Pancreas (tissue), 10 donors: ENCODE measurements at places on chromosomes 7 and 10.

DNA sequence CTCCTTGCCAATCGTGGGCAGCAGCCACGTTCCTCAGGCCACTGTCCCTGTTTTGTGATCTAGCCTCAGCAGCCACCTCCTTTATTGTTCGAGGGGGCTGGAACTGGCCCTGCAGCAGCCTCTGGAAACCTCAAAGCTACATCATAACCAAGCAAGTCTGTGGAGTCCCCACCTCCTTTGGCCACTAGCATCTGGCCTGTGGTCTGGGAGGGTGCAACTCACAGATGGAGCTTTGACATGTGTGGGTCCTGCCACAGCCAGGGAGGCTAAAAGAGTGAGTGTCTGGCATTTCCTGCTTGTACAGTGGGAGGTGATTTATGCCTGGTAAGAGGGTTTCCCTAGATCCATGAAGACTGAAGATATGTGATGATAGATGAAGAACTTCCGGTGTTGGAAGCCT, 32.3 kb upstream of the NUB1 start:
- no peak for DNase-seq

DNA sequence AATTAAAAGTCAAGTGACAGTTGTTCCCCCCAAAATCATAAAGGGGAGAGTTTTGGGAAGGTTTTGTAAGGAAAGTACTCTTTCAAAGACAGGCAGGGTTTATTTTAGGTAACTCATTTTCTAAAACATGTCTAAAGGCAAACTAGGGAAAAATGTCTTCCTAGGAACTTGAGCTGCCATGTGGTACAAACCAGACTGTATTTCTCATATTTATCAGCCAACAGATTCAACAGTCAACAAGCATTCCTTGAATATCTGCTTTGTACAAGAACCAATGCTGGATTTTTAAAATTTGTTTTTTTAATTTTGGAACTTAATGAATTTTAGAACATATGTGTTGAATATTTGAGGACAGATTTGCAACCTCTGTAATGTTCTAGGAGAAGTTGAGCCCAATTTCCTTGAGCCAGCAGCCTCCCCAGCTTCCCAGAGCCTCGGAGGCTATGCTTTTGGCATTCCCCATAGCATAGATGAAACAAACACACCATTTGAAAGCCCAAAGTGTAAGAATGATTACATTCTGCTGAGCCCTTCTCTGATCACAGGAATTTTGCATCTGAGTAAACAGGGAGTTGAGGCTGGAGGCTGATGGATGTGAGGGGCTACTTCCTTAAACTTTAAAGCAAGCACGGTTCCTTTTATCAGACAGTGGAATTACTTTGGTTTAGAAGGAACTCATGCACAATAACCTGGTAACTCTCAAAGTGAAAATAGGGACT, 345.1 kb downstream of the RNLS start:
- no peak for DNase-seq

GRCh38 chr10:8049045-8049864, 5.2 kb upstream of the GATA3 start:
- DNase-seq = peak; percentile 63

DNA sequence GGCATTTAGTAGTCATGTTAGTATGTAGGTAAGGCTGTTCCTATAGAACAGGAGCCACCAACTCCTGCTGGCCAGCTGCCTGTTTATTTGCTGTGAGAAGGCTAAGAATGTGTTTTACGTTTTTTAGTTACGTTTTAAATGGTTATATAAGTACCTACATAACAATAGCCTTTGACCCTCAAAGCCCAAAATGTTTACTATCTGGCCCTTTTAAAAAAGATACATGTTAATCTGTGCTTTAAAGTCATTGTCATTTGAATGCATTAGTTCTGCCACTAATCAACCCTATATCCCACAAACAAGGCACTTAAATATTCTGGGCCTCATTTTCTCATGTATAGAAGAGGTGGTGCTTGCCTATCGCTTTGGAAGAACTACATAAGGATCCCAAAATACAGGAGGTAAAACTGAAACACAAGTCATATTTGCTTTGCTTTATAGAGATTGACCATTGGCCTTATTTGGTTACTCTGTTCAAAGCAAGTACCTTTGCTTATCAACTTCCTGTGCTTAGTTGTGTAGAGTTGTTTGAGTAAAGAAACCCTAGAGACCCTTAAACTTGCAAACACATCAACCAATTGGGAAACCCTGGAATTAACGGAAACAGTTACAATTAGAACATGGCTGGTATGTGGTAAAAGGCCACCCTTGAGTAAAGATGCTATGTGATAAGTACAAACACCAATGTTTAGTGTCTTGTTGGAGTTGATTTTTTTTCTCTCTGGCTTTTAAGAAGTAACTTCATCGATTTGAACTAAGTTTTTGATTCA, 25.9 kb downstream of the TIMM23 start:
- no peak for DNase-seq

DNA sequence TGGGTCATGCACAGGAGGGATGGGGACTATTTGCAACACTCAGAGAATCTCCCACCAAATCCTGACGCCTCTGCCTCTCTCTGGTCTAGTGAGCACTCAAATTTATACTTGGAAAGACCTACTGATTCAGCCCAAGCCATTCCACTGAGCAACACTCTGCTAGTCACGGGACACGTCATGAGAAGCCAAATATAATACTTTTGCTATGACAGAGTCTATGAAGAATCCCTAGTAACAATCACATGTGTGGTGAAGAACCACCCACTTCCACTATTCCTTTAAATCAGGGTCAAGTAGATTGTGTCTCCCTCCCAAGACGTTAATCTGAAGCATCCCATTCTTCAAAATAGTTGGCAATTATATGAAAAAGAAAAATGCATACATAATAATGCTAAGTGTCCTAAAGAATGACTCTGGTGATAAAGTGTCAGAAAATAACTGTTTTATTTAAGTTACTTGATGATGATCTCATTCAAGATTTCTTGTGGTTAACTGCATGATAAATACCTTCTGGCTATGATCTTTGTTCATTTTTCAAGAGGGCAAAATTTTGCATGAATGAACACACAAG, 28.5 kb downstream of the CHCHD3 start:
- no peak for DNase-seq

DNA sequence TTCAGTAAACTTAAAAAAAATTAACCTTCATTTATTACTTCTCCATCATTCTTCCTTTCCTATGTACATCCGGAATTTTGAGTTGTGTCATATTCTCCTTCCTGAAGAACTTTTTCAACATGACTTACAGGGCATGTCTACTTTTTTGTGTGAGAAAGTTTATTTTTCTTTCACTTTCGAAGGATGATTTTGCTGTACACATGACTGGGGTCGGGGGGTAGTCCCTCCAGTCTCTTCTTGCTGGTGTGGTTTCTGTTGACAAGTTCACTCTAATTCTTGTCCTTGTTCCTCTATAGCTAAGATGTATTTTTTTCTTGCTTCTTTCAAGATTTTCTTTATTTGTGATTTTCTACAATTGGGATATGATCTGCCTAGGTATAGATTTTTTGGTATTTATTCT, 55.8 kb downstream of the INPP5A start:
- DNase-seq = no peak

GRCh38 chr7:40944981-40945585, 757.8 kb downstream of the INHBA start:
- DNase-seq = no peak

DNA sequence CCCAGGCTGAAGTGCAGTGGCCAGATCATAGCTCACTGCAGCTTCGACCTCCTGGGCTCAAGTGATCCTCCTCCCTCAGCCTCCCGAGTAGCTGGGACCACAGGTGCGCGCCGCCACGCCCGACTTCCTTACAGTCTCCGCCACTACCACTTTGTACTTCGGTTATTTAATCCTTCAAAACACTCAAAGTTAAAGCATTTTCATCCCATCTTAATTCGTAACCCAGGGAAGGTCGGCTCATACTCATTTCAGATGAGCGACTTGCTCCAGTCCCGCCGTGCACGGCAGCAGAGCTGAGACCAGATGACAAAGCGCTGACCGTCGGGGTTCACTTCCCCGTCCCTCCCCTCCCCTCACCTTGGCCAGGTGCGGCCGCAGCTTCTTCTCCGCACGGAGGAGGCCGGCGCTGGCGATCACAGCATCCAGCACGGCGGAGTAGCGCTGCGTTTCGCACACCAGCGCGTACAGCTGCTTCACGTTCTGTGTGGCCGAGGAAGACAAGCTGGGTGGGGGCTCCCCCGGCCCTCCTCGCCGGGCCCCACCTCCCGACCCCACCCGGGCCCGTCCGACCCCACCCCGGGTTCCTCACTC, 457 bp downstream of the NSUN5 start:
- peak; percentile 64 for DNase-seq

DNA sequence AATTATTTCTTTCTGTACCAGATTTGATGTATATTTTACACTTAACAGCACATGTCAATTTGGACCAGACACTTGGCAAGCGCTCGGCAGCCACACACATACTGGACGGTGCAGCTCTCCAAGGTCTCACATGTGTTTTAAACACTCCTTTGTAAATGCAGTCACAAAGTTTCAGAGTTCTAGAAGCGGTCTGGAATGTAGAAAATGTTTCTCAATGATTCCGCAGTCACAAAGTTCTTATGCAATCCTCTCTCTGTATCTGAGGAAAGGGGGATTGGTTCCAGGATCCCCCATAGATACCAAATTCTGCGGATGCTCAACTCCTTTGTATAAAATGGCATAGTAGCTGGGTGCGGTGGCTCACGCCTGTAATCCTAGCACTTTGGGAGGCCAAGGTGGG, 253.0 kb upstream of the GRB10 start:
- DNase-seq = no peak

- DNase-seq = no peak
These were observed 512.0 kb downstream of the KIF20B start for GRCh38 chr10:90213346-90213745.

GRCh38 chr10:78212060-78212785, 178.6 kb downstream of the RPS24 start:
- DNase-seq = no peak

DNA sequence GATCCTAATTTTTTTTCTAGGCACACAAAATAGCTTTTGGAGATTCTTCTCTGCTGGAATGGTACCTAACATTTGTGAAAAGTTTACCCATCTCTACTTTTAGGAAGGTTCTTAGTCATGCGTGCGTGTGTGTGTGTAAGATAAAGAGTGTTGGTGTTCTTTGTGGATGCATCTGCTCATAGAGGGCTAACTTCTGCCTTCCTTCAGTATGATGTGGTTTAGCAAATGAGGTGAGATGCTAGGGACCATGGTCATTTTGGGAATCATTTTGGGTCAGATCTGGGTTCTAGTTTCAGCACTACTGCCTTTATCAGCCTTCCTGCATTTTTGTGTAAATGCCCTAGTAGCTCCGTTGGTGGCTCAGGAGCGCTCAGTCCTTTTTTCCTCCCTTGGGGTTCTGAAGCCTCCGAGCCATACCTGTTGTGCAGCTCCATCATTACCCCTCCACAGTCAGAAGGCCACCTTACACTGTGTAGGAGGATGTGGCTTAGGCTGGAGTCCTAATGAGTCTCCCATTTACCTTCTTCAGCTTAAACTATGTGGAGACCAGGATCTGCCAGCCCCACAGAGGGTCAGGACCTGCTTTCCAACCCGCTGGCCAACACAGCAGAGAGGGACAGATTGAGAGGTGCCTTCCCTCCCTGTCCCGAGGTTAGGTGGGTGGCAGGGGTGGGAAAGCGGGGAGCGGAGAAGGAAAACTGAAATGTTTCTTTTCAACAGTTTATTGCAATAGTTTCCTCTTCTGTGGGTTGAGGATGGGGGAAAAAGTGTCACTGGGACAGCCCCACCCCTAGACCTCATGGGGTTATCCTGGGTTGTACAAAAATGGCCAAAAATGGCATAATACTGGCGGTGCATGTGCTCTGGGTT, 31.2 kb downstream of the TSPAN14 start:
- DNase-seq = no peak

DNA sequence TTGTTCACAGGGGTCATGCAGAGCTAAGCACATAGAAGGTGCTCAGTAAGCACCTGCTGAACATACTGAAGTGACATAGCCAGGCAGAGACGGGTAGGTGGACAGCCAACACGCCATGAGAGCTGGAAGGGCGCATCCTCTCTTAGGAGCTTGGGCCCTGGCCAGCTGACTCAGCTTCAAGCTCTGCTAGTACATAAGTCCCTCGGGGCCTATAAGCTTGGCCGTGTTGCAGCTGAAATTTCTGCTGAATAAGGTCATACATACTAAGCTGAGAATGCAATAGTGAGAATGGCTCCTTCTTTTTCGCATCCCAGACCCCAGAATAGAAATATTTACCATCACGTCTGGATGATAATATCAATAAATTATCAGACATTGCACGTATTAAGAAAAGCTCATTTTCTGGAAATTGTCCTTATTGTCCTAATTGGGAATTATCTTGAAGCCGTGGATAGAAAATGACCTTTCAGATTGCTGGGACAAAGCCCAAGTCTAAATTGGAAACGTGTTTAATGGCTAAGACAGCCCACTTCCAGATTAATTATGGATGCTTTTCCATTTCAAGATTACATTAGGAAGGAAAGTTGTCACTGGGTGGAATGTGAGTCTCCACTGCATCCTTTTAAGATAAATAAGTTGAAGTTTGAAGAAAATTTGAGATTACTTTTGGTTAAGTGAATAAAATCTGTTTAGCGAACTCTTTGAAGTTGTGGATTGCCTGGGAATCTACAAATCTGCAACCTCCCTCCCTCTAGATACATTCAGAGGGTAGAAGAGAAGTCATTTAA, 287.1 kb upstream of the C7orf33 start:
- DNase-seq = no peak

DNA sequence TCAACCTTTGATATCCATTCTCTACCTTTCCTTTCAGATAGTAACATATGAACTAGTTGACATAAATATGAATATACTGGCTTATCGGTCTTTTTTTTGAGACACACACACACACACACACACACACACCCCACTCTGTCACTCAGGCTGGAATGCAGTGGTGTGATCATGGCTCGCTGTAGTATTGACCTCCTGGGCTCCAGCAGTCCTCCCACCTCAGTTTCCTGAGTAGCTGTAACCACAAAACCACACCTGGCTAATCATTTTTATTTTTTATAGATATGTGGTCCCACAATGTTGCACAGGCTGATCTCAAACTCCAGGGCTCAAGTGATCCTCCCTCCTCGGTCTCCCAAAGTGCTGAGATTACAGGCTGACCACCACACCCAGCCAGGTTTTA, 14.2 kb upstream of the NT5C3A start:
- no peak for DNase-seq

DNA sequence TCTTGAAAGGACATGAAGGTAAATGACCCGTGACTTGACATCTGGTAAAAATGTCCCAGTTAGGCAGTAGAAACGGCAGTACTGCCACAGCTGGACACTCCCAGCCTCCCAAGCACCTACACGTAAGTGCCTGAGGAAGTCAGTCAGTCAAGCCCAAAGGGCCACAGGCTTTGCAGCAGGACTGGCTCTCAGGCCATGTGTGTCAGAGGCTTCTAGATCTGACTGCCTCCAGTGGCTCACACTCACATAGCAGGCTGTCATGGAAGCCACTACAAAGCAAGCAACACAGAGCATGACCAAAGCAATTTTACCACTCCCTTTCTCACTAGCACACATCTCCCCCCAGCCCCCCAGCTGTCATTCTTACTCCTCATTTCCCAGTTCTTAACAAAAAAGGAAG, 17.8 kb upstream of the CCNJ start:
- DNase-seq = no peak

- DNase-seq = no peak
These were observed 32.7 kb downstream of the FANK1 start for GRCh38 chr10:125928928-125929585.
